Fibroblast of villous mesenchyme (primary cell): ENCODE measurements at places on chromosomes 3 and 15. TPM values are rescaled to one million over a fixed set of nuclear protein-coding genes. Genes with fewer than 3 reads are reported as not detected.
A peak's percentile ranks its signal among the peaks of the same experiment; 100 is the strongest.

- DNase-seq, result no peak
These were observed 17.2 kb downstream of the KLHL25 start for GRCh38 chr15:85777250-85778106.

GRCh38 chr15:39034816-39035215 lies 470.2 kb upstream of the RASGRP1 start:
- DNase-seq, result no peak

DNA sequence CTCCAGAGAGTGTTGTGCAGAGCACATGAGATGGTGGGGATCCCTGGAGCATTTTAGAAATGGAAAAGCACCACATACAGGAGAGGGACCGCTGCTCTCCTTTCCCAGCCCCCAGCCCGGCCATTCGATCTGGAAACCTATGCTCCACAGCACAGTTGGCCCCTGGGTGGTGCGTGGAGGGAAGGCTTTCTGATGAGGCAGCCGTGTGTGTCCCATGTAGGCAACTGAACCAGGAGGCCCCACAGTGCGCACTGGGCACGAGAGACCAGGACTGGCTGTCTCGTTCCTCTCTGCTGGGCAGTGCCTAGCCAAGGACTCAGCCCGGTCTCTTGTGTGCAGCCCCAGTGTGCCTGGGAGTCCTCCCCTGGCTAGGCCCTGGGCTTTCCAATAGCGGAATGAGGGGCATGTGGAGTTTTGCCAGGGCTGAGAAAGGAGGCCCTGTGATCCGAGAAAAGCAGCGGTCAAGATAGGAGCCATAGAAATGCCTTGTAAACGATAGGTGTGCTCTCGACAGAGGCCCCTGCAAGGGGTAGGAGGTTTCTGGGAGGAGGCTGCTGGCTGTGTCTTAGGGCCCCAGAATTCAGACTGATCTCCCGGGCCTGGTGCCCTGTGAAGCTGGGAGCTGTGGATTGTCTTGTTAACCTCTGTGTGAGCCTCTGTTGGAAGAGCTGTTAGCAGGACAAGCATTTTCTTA lies 39.0 kb downstream of the CHDH start:
- no peak for DNase-seq

- DNase-seq, result no peak
These were observed 198.4 kb upstream of the LRRN1 start for GRCh38 chr3:3600665-3601340.

DNA sequence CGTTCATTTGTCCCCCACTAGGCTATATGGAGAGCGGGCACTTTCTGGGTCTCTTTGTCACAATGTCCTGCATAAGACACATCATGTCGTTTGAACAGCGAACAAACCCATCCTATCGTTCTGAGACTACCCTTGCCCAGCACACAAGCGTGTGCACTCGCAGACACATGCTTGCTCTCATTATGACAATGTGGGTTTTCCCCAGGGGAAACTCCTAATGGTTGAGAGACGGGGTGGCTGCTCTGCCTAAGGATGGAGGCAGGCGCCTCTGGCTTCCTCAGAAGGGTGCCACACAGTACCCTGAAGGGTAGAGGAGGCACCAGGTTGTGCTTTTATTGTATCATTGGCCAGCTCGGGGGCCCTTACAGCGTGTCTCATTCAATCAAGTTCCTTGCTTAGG lies 51.0 kb upstream of the MYZAP start:
- no peak for DNase-seq

GRCh38 chr3:8856721-8857120 lies 87.3 kb upstream of the OXTR start:
- no peak for DNase-seq

GRCh38 chr3:38114052-38114874 lies 22.7 kb downstream of the ACAA1 start:
- DNase-seq, result no peak

- peak; percentile 65 for DNase-seq
These were observed 194.0 kb upstream of the FEZF2 start for GRCh38 chr3:62567097-62568021.

DNA sequence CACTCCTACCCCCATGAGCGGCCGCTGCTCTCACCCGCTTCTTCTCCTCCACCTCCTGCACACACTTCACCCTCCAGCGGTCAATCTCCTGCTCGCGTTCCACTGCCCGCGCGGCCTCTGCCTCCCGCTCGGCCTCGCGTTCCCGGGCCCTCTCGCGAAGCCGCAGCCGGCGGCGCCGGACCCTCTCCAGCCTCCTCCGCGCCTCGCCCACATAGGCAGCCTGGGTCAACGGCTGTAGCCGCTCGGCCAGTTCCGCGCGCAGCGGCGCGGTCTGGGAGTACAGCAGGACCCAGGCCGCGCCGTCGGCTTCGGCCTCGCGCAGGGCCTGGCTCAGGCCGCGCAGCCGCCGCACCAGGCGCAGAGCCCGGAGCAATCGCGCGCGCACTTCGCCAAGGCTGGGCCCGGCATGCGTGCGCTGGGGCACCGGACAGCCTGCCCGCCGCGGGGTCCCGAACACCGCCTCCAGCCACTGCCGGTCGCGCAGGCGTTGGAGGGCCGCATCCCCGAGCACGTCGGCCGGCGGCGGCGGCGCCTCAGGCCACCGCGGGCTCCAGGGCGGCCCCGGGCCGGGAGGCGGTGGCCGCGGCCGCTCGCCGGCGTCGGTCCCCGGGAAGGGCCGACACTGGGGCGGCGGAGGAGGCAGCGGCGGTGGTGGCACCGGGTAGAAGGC lies 595 bp downstream of the PDCD7 start:
- peak; percentile 61 for DNase-seq

- no peak for DNase-seq
These were observed 290.8 kb downstream of the EPHB1 start for GRCh38 chr3:135085652-135086436.

ATP13A4 gene
- not detected in 2 replicates for total RNA-seq

GCNT3 gene
- under 0.01 TPM in 2 replicates for total RNA-seq

SNAP23 gene
- total RNA-seq, result 81.5 and 83.3 TPM in 2 replicates

RARRES1 gene
- 6.4 and 8.2 TPM in 2 replicates for total RNA-seq

TUSC2 gene
- total RNA-seq, result 17.7 and 22.0 TPM in 2 replicates

CASR gene
- total RNA-seq, result not detected in 2 replicates

PAK2 gene
- total RNA-seq, result 34.5 and 57.0 TPM in 2 replicates

DUOXA2 gene
- total RNA-seq, result not detected in 2 replicates

NECTIN3 gene
- 89.5 and 140 TPM in 2 replicates for total RNA-seq

GUCA1C gene
- total RNA-seq, result not detected in 2 replicates
